ENCODE measurements at places on chromosomes 16 and 17. TPM values are rescaled to one million over a fixed set of nuclear protein-coding genes. Genes with fewer than 3 reads are reported as not detected.

The XYLT1 gene
- total RNA-seq: not detected

DNA sequence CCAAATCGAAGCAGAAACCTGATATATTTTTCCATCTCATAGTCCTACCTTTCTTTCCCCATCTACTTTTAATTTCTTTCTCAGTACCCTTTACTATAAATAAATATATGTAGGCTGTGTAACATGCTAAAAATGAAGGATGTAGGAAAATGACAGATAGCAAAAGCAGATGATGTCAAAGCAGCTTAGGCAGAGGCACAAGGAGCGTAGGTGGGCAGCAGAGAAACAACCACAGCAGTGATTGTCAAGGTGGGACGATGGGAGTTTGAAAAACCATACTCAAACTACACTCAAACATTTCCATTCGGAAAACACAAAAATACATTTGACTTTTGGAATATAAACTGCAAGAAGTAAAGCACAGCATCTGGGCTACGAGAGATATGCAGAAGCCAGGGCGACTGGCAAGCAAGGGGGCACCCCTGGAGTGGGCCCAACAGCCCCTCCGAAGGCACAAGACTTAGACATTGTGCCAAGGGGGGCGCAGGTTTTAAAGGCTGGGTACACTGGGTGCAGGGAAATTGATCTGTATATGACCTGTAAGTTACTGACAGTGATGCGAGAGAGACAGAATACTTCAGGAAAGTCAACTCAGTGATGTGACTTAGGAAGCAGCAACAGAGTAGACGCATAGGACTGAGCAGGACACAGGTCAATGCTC, 31.1 kb downstream of the SNN start:
- no peak overlapping the region for H3K4me3 ChIP-seq
- H3K4me1 ChIP-seq: peaks cover 18% of the 10 kb centered on the region
- H3K36me3 ChIP-seq: peaks cover 87% of the 10 kb centered on the region
- DNase-seq: no peak

The MT1G gene
- 511 TPM for total RNA-seq

The CDH15 gene
- total RNA-seq: 2.2 TPM

GRCh38 chr16:78421181-78421708, 321.8 kb downstream of the WWOX start:
- H3K27ac ChIP-seq: no peak overlapping the region
- no peaks in the 10 kb centered on the region for H3K4me1 ChIP-seq
- H3K4me3 ChIP-seq: no peak overlapping the region
- no peak for DNase-seq

- no peak overlapping the region for H3K27ac ChIP-seq
- no peaks in the 10 kb centered on the region for H3K27me3 ChIP-seq
- H3K36me3 ChIP-seq: no peaks in the 10 kb centered on the region
- peaks cover under 1% of the 10 kb centered on the region for H3K4me1 ChIP-seq
These were observed 40.1 kb upstream of the JPH3 start for GRCh38 chr16:87562201-87562600.

Data from HepG2 (cell line).